Stimulated activated CD4-positive, alpha-beta T cell treated with anti-CD3 and anti-CD28 coated beads, Interleukin-1b, Interleukin-23, amount 100 ng/mL, for 1 hour (primary cell): ENCODE measurements at places on chromosomes 5 and 9.

- DNase-seq = no peak
Measured at GRCh38 chr5:30926218-30926617, 267.3 kb upstream of the CDH6 start.

DNA sequence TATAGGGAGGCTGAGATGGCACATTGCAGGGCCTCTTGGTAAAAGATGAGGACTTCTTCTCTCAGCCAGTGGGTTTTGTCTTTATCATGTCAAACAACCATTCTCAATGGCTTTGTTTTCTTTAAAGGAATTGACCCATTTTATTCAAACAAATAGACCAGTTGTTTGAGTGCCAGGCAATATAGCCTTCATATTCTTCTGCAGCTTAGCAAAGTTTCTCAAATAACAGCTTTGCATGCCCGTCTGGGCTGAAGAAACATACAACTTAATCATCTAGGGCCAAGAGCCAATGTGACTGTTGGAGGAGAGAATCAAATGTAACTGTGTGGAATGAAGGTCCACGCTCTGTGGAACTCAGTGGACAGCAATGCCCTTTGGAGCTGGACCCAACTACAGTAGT is 57.4 kb upstream of the ADRA1B start:
- no peak for DNase-seq

- no peak for DNase-seq
Measured at GRCh38 chr9:34362614-34363214, 14.0 kb downstream of the MYORG start.

GRCh38 chr5:16585041-16585667 is 31.6 kb downstream of the RETREG1 start:
- DNase-seq = no peak

GRCh38 chr5:178439493-178440180 is 150.6 kb downstream of the COL23A1 start:
- DNase-seq = no peak

DNA sequence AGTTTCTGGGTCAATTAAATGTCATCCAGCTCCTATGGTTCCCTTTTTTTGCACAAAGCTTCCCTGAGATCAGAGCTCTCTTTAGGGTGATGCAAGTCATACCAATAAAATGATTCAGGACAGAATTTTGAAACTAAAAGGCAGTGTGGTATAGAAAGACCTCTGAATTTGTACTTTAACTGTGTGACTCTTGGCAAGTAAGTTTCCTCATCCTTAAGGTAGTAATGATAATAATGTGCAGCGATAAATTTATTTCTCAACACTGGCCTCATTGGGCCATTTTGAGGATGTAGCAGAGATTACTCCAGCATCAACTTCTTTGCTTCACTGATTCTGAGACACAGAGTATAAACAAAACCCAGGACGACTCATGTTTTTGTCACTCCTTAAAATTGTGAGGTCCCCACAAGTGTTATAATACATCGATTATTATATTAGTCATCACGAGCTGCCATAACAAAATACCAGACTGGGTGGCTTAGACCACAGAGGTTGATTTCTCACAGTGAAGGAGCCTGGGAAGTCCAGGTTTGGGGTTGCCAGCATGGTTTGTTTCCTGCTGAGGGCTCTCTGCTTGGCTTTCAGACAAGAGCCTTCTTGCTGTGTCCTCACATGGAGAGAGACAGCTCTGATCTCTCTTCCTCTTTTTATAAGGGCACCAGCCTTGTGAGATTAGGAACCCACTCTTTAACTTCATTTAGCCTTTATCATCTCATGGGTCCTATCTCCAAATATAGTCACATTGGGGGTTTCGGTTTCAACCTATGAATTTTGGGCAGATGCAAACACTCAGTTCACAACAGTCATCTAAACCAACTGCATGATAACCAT is 293.0 kb downstream of the ZNF608 start:
- DNase-seq = no peak

- no peak for DNase-seq
Measured at GRCh38 chr9:93061791-93062763, 3.6 kb downstream of the SUSD3 start.

DNA sequence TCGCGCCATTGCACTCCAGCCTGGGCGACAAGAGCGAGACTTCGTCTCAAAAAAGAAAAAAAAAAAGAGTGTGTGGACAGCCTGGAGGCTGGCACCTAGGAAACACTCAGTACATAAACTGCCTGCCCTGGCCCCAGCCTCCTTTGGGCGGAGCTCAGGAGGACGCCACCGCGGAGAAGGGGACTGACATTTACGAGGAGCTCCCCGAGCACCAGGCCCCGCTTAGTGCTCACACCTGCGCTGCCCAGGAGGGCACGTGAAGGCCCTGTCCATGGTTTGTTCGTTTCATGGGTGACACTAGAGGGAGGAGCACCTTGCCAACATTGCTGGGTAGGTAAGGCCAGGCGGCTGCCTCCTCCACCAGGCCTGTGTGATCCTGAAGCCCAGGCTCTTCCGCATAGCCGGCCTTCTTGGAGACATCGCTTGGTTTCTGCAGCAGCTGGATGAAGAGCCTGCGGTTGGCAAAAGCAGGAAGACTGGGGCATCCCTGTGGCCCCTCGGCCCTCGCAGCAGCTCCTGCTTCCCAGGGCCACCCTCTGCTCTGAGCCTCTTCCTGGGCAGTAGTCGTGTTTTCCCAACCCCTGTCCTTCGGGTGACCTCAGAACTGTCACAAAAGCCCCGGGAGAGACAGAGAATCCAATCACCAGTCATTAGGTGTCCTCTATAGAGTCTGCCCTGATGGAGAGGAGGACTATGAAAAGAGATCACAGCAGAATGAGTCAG is 26.2 kb upstream of the LAMC3 start:
- DNase-seq = no peak

GRCh38 chr5:76425928-76426804 is 23.1 kb downstream of the IQGAP2 start:
- no peak for DNase-seq

DNA sequence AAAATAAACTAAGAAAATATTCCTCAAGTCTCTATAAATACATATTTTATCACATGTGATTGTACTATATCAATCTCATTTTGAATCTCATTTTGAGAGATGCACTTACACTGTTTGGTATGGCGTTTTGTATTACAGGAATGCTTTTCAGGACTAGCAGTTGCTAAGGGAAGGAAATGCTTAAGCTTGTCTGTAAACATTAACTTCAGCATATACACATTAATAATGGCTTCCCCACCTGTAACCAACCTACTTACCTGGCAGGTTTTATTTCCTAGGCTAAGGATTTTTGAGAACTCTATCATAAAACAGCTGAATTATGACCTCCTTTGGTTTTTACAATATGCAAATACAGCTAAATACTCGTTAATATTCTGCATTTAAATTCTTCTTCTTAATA is 141.0 kb upstream of the GRHPR start:
- DNase-seq = no peak

GRCh38 chr5:107867266-107867665 is 196.5 kb upstream of the EFNA5 start:
- no peak for DNase-seq

DNA sequence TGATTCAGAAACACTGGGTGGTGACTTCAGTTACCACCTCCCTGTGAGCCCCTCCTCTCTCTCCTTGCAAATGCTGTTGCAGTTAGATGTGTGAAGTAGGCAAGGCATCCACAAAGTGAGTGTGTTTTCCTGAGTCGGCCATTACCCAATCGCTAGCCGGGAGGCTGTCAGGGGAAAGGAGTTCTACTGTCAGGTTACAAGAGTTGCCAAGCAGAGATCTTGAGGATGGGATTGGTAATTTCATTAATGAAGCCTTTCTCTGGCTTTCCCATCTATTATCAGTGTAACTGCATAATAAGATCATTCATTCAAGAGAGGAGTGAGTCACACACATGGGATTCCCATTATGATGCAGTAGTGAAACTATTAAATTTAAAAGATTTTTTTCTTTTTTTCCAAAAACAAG is 106.9 kb downstream of the GLDC start:
- no peak for DNase-seq

GRCh38 chr5:141942185-141942857 is 15.7 kb downstream of the PCDH12 start:
- DNase-seq = no peak

DNA sequence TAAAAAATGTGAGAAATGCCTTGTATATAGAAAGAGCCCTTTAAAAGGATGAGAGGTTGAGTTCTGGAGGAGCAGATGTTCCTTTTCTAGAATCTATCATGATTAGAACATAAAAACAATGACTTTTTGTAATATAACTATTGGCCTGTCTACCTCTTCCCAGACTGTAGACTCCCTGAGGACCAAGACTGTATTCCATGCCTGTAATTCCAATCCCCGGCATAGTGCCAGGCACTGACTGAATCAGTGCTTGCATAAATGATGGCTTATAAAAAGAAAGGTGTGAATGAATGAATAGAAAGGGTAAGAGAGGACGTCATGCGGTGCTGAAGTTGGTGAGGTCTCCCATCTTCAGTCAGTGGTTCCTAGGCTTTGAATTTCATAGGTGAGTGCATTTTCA is 92.6 kb upstream of the GDNF start:
- no peak for DNase-seq

- DNase-seq = no peak
Measured at GRCh38 chr5:36396640-36397039, 94.9 kb upstream of the RANBP3L start.

GRCh38 chr5:131263648-131264450 is at the start of gene CDC42SE2:
CDC42SE2 (plus strand) TSS chr5:131264053; CDS start chr5:131359494, 95,441 bp downstream.
- DNase-seq = peak; percentile 65

DNA sequence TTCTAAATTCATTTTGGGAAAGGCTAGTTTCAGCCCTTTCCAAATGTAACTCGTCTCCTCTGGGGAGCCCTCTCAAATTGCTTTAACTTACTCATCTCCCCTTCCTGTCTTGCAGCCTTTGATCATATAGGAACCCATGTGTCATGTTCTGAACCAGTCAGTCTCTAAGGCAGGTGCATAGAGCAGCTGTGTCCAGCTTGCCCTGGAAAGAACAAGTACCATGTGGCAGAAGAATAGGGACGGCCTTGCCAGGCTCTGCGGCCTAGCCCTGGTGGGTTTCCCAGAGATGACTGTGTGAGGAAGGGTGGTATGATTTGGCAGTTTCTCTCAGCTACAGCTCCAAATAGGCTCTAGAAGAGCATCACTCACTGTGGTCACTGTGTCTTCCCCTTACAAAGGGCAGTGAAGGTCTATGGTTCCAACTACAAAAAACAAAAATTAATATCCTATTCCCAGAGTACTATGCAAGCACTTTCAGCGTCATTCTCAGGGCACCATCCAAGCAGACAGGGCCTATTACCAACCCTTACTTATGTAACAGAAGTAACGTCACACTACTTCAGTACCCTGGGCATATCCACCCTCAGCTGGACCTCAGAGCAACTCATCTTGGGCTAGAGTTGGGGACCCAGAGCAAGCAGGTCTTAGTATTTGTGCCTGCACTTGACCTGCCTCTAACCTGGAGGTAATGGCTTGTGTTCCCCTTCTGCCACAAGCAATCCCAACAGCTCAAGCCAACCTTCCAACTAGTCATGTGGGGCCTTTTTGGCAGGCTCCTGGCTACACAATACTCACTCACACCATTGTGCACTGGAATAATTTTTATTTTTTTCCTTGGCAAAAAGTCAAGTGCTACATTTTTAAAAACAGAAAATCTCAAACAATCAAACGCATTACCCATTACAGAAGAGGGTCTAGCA is 37.2 kb upstream of the UBAP2 start:
- DNase-seq = no peak

DNA sequence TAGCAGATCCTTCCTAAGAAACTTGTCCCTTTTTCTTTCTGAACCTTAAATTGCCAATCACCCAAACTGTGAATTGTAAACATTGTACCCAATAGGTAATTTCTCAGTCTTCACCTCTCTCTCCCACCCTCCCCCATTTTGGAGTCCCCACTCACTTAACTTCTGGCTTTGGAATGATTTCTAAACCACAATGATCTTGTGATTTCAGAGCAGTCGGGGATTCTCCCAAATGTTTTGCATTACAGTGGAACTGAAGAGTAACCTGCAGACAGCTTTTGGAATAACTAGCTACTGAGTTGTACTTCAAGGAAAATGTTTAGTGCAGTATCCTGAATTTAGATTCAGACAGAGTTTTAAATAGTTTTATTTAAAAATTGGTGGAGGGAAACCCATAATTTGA is 19.2 kb downstream of the SLC27A6 start:
- DNase-seq = no peak

DNA sequence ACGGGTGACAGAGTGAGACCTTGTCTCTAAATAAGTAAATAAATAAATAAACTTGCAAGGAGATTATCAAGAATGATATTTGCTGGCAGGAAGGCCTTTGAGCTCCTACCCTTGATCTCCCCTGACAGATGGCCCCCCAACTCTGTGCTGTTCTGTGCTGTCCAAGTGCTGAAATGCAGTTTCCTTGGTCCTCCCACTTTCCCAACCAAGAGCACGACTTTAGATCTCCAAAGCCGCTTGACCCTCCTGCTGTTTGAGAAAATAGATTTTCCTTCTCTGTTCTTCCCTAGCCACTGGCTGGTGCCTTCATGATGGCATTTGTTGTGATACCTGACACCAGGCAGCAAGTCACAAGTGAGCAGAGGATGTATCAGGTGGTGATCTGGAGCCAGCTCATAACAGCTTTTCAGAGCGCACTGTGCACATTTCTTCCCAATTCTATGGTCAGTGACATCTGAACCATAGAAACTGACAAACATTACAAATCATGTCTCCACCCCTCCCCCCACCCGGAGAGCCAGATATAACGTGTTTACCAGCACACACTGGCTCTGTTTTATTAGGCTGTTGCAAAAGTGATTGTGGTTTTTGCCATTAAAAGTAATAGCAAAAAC is 80.0 kb upstream of the PUM3 start:
- no peak for DNase-seq

DNA sequence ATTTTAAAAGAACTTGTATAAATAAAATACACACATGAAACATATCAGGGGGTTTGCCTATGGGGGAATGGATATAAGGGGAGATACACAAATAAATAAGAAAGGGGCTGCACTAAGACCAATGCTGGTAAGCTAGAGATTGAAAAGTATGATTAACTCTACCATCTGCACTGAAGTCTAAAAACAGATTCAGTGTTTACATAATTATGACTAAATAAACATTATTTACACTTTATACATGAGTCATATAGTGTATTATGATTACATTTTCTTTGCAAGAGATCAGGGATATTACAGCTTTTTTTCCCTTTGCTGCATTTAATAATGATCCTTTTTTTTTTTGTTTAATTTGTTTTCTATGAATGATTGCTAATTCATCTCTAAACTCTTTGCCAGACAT is 367.9 kb downstream of the TMEM38B start:
- DNase-seq = no peak

DNA sequence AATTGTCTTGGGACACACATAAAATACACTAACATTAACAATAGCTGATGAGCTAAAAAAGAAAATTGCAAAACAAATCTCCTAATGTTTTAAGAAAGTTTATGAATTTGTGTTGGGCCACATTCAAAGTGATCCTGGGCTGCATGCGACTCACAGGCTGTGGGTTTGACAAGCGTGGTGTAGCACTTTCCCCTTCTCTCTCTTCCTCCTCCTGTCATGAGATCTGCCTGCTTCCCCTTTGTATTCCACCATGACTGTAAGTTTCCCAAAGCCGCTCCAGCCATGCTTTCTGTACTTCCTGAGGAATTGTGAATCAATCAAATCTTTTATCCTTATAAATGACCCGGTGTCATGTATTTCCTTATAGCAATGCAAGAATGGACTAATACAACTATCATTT is 178.0 kb downstream of the TLR4 start:
- no peak for DNase-seq

- DNase-seq = no peak
Measured at GRCh38 chr5:173742432-173742816, 126.0 kb upstream of the BOD1 start.

GRCh38 chr9:80387828-80388227 is 816.1 kb downstream of the TLE4 start:
- DNase-seq = no peak
